ENCODE measurements at places on chromosomes 1 and 21.

GRCh38 chr1:156813750-156814570, 2.7 kb downstream of the SH2D2A start:
- DNase-seq = no peak

- DNase-seq = no peak
Observed at GRCh38 chr1:235004840-235005391, 123.7 kb downstream of the TOMM20 start.

DNA sequence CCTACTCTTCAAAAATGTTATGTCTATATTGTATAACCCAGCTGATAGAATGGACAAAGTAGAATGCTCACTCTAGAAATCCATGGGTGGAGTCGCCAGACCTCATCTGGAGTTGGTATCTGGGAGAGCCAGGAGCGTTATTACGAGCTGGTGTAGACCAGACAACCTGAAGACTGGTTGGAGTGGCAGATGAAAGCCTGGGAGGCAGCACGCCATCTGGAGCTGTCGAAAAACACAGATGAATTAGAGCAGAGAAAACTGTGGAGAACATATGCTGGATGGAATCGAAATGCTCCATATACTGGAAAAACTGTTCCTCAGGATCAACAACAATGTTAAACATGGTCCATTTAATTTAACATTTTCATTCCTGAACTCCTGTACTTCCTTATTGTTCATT, 333.6 kb downstream of the KCTD3 start:
- DNase-seq = no peak

DNA sequence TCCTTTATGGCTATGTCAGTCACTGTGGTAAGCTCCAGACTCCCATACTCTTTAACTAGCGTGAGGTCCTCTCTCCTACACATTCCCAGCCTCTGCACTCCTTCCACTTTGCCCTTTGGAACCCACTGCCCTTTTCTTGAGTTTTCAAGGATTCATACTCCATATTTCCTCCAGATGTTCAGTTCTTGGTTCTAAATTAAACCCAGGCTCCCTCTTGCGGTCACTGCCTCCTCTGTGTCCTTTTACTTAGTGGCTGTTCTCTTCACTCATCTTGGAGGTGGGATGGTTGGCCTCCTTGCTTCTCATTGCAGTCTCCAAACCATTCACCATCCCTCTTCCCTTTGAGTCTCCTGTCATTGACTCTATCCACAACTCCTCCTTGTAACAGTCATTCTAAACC, 208.1 kb downstream of the TGFB2 start:
- no peak for DNase-seq

DNA sequence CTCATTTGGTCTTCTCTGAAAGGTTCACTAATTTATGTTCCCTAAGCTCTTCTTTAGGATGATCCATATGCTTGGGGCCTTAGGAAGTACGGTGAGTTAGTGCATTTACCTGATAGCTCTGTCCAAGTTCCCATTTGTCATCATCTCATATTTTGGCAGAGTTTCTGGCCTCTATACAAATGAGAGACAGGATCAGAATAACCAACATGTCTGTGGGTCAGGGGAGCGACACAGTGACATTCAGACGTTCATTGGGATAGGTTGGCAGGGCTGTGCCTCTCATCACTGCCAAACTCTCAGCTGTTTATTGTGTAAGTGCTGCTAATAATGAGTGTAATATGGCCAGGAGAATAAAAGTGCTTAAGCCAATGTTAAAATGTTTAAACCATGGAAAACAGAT, 561.1 kb upstream of the ZRANB2 start:
- DNase-seq = no peak

DNA sequence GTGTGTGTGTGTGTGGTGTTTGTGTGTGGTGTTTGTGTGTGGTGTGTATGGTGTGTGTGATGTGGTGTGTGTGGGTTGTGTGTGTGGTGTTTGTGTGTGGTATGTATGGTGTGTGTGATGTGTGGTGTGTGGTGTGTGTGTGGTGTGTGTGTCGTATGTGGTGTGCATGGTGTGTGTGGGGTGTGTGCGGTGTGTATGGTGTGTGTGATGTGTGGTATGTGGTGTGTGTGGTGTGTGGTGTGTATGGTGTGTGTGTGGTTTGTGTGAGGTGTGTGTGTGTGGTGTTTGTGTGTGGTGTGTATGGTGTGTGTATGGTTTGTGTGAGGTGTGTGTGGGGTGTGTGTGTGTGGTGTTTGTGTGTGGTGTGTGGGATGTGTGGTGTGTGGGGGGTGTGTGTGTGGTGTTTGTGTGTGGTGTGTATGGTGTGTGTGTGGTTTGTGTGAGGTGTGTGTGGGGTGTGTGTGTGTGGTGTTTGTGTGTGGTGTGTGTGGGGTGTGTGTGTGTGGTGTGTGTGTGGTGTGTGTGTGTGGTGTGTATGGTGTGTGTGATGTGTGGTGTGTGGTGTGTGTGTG, 106.2 kb upstream of the ADAR start:
- no peak for DNase-seq

DNA sequence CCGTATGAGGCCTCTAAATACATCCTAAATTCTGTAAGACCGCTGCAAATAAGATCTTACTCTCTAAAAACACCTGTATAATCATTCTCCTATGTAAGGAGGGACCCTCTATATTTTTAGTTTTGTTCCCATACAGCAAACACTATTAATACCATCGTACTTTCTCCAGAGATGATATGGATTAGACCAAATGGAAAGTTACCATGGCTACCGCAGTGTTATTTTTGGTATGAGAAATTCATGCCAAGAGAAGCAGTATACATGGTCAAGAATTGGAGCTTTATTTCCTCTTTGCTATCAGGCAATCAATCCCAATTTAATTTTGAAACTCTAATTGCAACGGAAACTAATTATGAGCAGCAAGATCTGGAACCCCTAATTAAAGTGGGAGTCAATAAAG, 70.0 kb downstream of the BCAR3 start:
- DNase-seq = no peak

DNA sequence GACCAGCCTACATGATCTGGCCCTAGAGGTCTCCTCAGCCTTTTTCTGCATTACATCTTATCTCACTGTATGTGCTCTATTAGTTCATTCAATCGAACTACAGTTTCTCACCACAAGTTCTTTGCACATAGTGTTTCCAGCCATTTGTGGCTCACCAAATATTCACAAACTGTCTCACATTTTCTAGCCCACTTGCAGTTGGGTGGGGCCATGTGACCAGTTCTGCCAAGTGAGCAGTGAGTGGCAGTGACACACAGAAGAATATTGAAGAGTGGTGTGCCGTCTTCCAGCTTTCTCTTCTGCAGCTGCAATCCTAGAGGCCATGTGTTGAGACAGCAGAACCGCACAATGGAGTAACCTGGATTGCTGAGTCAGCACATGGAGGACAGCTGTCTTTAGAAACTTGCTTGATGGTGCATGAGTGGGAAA, 103.2 kb upstream of the ZNF644 start:
- DNase-seq = no peak

GRCh38 chr1:5532811-5533210, 459.4 kb downstream of the NPHP4 start:
- no peak for DNase-seq

- peak; percentile 62 for DNase-seq
Observed at GRCh38 chr1:232950197-232951176, at the start of gene NTPCR. TSS of gene NTPCR (plus strand) at chr1:232950611. CDS start at chr1:232950711, 100 bp downstream.

- DNase-seq = no peak
Observed at GRCh38 chr1:25707280-25708016, 90.9 kb downstream of the MAN1C1 start.

DNA sequence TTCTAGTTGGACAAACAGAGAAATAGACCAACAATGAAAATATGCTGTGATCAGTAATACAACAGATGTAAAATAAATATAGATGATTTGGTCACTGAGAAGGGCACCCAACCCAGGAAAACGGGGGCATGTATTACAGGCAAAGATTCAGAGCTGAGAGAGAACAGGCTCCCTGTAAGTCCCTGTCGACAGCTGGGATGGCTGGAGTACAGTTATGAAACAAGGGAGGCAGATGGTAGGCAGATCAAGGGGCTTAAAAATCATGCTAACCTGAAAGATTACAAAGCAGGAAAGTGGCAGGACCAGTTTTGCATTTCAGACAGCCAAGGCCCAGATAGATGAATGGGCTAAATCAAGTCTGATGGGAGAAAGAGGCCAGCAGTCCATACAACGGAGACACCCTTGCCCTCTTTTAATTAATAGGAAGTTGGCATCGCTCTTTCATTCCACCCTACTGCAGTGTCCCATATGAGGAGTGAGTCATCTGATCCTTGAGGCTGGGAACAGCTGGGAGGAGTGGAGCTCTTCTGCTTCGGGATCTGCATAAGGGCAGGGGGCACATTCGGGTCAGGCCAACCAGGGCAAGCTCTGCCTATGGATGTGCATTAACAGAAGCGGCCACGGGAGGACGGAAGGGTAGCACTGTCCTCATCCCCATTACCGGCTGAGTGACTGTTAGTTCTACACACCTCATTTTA, 171.1 kb downstream of the DAB1 start:
- no peak for DNase-seq

GRCh38 chr1:150516616-150517015, 1.1 kb downstream of the FALEC start:
- DNase-seq = no peak

DNA sequence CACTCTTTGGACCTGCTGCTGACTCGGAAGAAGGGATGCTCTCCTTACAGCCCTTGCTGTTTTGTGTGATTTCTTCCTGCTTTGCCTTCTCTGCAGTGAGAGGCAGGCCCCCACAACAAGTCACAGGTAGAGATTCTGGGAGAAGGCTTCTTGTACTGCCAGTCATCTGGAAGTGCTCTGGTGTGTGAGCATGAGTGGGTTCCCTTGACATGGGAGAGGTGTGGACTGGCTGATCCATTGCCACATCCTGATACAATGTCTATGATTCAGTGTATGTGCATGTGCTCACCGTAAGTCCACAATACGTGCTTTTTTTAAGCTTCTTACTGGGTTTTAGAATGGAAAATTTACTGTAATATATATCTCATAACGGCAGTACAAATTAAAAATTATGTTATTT, 46.0 kb upstream of the PLA2G4A start:
- no peak for DNase-seq

DNA sequence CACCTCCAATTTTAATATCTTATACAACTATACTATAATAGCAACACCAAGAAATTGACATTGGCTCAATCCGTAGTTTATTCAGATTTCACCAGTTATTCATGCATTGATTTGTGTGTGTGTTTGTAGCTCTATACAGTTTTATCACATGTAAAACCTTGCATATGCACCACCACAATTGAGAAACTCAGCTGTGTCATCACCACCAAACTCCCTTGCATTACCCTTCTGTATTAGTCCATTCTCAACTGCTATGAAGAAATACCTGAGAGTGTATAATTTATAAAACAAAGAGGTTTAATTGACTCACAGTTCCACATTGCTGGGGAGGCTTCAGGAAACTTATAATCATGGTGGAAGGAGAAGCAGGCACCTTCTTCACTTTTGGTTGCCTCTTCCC, 162.1 kb downstream of the PATJ start:
- DNase-seq = no peak

DNA sequence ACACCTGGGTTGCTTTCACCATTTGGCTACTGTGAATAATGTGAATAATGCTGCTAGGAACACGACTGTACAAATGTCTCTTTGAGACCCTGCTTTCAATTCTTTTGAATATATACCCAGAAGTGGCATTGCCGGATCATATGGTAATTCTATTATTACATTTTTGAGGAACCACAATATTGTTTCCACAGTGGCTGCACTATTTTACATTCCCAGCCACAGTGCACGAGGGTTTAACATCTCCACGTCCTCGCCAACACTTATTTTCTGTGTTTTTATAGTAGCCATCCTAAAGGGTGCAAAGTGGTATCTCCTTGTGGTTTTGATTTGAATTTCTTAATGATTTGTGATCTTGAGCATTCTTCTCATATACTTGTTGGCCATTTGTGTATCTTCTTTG, 15.7 kb downstream of the FHAD1 start:
- no peak for DNase-seq

DNA sequence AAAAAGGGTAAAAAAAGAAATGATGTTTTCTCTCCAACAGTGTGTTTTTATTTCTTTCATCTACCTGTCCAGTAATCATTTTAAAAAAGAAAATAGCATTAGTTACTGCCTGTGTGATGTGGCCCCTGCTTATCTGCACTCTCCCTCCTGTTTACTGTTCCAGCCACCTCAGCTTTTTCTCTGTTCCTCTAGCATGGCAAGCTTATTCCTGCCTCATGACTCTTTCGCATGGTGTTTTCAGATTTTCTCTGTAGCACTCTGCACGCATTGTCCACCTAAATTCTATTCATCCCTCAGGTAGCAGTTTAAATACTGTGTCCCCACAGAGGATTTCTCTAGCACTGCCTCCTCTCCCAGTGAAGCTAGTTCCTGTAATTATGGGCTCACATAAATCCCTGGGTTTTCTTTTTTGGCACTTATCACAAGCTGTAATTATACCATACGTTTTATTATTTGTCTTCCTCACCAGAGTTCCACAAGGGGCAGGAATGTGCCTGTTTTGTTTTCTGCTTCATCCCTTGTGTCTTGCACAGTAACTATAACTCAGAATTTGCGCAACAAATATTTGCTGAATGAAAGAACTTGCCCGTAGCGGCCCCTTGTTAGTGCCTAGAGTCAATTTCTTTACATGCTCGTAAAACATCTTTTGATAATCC, 51.4 kb upstream of the LRIG2 start:
- no peak for DNase-seq

- DNase-seq = no peak
Observed at GRCh38 chr1:78726686-78727085, 77.1 kb downstream of the IFI44 start.

DNA sequence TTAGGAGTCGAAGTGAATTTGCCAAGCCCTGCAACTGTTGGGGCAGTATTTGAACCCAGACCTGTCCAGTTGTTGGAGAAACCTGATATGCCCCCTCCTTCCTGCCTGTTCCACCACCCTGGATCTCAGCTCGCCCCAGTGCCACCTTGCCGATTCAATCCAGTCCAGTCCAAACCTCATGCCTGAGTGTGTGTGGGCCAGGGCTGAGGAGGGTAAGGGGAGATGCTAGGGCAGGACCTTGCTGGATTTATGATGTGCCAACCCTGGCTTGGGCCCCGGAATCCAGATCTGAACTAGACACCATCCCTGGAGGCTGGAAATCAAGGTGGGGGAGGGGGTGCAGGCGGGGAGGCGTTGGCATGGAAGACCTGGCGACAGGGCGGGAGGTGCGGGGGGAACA, 98.9 kb upstream of the WNT4 start:
- no peak for DNase-seq

DNA sequence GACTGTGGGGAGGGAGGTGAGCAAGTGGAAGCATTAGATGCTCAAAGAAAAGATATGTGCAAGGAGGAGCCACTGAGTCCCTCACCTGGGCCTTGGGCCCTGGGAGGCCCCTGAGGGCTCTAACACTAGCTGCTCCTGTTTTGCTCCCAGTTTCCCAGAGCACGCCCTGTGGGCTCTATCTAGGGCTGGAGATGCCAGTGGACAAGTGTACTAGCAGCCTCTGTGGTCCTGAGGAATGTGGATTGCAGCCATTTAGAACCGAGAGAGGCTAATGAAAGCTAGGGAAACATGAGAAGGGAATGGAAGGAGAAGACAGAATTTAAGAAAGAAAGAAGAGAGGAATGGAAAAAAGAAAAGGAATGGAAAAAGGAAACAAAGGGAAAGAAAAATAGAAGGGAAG, 10.0 kb upstream of the TBX15 start:
- DNase-seq = no peak

- no peak for DNase-seq
Observed at GRCh38 chr1:22142315-22143064, 407 bp downstream of the WNT4 start.

GRCh38 chr1:116256286-116256649, 116.8 kb upstream of the ATP1A1 start:
- DNase-seq = peak; percentile 51

GRCh38 chr1:32263744-32264143, 12.7 kb downstream of the LCK start:
- DNase-seq = no peak
